ENCODE measurements at places on chromosomes 1 and 21. TPM values are rescaled to one million over a fixed set of nuclear protein-coding genes. Genes with fewer than 3 reads are reported as not detected.
A peak's percentile ranks its signal among the peaks of the same experiment; 100 is the strongest.

Gene SLC25A34
- 0.68 TPM for total RNA-seq

Gene EPHA10
- total RNA-seq: 0.84 TPM

Gene NUDT4B
- 107 TPM for total RNA-seq

Gene VASH2
- 3.6 TPM for total RNA-seq

Gene CRNN
- total RNA-seq: not detected

Gene OR6K6
- total RNA-seq: not detected

Gene ITGB2
- 1.6 TPM for total RNA-seq

Gene S100B
- not detected for total RNA-seq

Gene FAM151A
- 9.8 TPM for total RNA-seq

Gene HIPK1
- 31.6 TPM for total RNA-seq

GRCh38 chr1:25198663-25199252 lies 33.5 kb downstream of the SYF2 start:
- DNase-seq: no peak

DNA sequence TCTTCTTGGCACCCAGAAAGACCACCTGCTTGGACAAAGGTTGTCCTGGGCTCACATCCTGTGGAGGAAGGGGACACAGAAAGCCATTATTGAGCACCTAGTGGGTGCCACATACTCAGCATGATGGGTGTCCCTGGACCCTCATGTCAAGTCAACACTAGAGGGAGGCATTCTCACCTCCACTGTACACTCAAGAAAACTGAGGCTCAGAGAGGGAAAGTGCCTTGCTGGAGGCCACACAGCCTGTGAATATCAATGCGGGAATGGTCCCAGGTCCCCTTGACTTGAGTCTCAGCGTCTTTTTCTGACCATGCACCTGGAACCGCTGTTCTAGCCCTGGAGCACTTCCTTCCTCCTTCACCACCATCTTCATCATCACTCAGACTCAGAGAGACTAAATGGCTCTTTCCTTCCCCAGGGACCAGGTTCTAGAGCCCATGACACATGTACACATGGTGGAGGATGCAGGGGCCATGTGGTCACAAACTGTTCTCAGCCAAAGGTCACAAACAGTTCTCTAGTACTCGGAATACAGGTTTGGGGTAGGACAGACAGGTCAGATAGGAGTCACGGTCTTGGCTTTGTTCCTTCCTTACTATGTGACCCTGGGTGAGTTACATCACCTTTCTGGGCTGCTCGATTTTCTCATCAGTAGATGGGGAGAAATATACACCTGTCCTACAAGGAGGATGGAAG lies 89.2 kb upstream of the WNT4 start:
- no peak for DNase-seq

DNA sequence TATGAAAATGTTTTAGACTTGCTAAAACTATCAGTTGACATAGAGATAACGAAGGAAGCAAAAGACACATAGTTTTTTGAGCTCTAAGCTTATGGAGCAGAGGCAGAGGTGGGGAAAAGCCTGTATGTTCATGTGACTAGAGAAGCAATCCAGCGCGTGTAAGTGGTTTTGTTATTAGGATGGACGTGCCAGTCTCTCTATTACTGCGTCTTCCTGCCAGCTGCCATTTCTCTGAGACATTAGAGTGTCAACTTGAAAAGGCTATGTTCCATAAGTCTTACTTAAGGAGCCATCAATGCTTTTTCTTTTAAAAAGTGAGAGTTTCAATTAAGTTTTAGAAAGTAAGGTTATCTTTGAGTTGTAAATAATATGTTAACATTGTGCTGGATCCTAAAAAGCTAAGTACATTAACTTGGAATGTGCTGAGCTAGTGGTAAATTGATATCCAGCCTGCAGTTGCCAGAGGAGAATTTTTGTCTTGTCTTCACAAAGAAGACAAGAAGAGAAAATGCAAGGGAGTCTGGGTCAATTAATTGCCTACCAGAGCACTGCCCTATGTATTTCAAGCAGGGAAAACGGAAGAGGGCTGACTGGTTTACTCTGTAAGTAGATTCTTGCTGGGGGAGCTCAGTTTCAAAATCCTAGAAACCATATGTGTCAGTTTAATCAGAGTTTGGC lies 161.8 kb upstream of the B3GALT2 start:
- no peak for DNase-seq

- DNase-seq: peak; percentile 73
These were observed 152.9 kb upstream of the DAB1 start for GRCh38 chr1:57576756-57577155.

GRCh38 chr1:222084996-222085395 lies 343.1 kb upstream of the DUSP10 start:
- DNase-seq: no peak

GRCh38 chr1:210003501-210003900 lies 65.5 kb downstream of the SYT14 start:
- no peak for DNase-seq

DNA sequence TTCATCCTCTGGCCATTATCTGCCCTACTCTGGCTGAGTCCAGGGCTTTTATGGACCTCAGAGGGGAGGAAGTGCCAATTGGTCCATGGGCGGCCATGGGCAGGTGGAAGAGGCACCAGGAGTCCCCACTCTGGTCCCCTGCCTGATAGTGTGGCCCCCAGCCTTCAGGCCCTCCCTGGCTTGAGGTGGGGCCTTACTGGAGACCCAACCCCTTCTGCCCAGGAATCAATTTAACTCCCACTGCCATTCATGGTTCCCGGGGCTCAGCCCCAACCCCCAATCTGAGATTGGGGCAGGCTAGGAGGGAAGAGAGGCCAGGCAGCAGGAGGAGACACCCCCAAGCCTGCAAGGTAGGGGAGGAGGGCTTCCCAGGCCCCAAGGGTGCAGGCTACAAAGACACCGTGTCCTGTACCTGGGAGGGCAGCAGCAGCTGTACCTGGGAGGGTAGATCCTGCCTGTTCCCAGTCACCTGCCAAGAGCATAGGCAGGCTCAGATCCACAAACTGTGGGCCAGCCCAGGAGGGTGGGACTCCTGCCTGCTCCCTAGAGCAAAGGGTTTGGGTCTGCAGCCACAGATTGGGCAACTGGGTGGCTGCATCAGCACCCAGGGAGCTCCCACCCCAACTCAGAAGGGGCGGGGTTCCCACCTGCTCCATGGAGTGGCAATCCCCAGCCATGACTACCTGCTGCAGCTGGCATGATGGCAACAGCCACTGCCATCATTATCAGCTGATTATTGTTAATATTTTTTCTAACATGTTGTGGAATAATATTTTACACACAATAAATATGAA lies 1044.1 kb upstream of the B3GALT2 start:
- no peak for DNase-seq

GRCh38 chr21:34875830-34876229 lies 173.3 kb downstream of the RUNX1 start:
- no peak for DNase-seq

- peak; percentile 70 for DNase-seq
These were observed 19.7 kb upstream of the ALDH9A1 start for GRCh38 chr1:165717918-165718515.

GRCh38 chr1:152957561-152957960 lies 10.6 kb downstream of the SPRR5 start:
- DNase-seq: no peak

GRCh38 chr1:32249831-32250525 lies 1.1 kb upstream of the LCK start:
- DNase-seq: peak; percentile 45

DNA sequence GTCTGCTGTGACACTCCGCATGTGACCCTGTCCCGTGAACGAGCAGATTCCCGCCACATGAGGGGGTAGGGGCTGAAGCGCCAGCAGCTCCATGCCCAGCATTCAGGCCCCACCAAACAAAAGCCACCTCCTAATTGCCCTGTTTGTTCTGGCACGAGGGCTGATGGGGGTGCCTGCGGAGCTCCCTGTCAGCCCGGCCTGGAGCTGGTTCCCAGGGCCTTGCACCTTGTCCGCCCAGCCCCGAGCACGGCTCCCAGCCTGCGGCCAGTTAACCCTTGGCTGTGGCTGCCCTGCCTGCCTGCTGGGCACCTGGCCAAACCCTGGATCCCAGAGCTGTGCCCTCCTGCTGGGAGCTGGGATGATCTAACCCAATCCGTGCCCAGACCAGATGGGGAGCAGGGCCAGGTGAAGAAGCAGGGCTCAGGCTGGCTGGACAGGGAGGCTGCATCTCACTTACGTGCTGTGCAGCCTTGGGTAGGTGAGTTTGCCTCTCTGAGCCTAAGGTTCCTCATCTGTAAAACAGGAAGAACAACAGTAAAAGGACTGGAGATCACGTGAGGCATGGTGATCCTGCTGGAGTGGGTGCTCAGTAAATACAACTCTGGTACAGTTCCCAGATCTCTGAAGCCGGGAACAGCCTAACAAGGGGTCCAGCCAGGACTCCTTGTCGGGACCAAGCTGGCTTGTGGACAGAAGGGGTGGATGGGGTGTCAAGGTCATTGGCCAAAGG lies 110.9 kb upstream of the IFFO2 start:
- no peak for DNase-seq

DNA sequence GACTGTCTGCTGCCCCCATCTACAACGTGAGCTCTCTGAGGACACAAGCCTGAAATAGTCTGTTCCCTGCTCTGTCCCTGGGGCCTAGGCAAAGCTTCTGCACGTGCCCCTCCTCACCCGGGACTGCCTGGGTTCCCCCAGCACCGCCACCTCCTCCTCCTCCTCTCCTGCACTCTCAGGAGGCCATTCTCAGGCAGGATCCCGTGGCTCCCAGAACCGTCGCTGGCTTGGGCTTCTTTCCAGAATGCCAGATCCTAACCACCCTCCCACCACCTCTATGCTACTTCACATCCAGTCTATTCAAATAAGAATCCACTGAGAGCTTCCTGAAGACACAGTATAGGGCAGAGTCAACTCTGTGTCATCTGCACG lies 11.2 kb downstream of the NPHP4 start:
- no peak for DNase-seq

DNA sequence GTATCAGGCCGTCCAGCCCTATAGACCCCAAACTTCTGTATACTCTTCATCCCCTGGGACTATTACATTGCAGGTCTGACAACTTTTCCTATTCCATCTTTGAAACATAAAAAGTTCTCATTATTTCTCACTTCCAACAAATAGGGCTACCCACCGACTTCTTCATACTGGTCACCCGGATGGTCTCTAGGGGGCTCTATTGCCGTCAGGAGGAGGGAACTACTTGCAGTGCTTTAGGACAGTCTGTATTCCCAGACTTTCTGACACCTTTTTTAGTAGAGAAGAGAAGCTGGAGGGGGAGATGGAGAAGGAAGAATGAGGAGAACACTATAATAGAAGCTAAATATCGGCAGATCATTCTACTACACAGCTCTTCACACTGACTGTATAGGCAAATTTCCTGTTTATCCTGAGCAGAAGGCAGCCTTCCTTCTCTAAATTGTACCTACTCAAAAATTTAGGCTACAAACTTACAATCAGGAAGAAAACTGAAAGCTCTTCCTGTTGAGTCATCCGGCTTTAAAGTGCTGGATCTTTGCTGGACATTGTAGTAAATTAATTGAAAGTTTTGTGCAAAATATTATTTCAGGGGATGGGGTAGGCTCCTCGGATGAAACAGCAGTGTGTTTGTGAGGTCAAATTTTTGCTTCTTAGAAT lies 54.6 kb downstream of the CDC7 start:
- no peak for DNase-seq

GRCh38 chr1:170461762-170462384 lies 70.1 kb upstream of the GORAB start:
- no peak for DNase-seq

DNA sequence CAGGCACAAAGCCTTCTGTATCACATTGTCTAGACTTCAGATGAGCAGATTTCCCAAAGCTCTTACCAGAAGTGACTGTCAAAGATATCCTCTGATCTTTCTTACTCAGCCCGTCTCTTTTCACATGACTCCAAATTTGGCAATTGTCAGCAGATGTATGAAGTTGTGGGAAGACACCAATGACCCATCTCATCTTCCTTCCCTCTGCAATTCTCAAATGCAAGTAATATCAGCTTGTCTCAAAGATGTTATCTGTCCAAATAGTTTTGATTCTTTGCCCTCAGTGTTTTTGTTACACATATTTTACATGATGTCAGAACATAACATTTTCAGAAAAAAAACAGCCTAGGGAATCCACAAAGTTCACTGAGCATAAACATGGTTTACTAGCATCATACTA lies 45.1 kb upstream of the RGS2 start:
- DNase-seq: no peak

DNA sequence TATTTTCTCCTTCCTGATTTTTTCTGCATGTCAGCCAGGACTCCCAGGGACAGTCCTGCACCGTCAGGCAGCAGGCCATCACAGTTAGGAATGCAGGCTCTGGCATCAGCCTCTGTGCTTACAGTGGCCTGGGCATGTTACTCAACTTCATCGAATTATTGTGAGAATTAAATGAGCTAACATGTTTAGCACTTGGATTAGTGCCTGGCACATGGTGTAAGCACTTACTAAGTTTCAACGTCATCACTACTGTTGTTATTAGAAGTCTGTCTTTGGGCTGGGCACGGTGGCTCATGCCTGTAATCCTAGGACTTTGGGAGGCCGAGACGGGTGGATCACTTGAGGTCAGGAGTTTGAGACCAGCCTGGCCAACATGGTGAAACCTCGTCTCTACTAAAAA lies 45.1 kb downstream of the SCCPDH start:
- DNase-seq: no peak

DNA sequence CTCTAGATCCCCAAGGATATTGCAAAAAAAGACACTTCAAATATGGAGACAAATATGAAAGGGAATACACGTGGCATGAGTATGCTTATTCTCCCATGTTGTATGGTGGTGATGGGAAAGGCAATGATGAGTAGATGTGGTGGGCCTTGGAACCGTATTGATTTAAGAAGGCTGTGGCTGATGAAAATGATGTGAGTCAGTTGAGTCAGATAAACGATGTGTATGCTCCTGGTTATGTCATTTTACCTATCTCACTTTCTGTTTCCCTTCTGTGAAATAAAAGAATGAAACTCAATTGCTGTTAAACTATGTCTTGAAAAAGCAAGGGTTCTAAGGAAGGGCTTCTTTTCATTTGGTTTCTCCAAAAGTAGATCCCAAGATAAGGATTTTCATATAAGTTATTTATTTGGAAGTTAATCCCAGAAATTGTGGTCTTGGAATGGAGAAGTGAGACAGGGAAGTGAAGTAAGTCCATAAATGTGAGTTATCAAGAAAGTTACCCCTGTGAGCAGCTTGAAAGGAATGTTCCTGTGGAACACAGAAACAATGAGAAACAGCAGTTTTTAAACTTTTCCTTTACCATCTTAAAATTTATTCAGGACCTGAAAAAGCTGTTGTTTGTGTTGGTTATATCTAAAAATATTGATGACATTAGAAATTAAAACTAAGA lies 292.0 kb downstream of the DUSP10 start:
- DNase-seq: no peak

DNA sequence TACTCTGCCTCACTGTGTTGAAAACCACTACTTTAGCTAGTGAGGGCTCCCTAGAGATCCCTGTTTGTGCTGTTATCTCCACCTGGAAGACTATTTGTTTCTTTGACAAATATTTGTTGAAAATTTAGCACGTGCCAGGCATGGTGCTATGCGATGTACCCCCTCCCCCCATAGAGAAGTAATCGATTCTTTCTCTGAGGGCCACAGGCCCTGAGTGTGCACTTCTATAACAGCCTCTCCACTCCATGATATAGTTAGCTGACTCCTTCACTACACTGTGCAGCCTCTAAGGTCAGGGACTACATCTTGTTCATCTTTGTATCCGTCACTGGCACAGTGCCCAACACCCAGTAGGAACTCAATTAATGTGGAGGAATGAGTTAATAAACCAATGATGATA lies 17.3 kb upstream of the RBM15 start:
- no peak for DNase-seq
